ENCODE measurements at places on chromosomes 13 and 19.
A peak's percentile ranks its signal among the peaks of the same experiment; 100 is the strongest.

DNA sequence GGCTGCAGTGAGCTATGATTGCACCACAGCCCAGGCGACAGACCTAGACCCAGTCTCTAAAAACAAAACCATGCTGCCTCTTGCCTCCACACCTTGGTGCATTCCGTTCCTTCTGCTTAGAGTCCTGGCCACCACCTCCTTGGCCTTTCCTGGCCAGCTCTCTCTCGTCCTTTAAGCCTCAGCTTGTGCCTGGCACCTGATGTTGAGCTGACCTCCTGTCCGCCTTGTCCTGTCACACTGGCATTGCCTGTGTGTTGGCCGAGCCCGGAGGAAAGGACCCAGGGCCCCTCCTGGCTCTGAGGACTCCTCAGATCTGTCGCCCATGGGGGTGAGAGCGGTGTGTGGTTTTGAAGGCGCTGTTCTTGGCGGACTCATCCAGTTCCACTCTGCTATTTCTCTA lies 143.3 kb downstream of the STK24 start:
- no peak for DNase-seq

- no peak for DNase-seq
Observed at GRCh38 chr13:113589251-113589960, 4.9 kb downstream of the TFDP1 start.

GRCh38 chr19:19170053-19170872 lies at the start of gene MEF2B:
TSS of gene MEF2B (minus strand) at chr19:19170263. CDS start at chr19:19150735, 19,528 bp downstream.
- peak; percentile 88 for DNase-seq

DNA sequence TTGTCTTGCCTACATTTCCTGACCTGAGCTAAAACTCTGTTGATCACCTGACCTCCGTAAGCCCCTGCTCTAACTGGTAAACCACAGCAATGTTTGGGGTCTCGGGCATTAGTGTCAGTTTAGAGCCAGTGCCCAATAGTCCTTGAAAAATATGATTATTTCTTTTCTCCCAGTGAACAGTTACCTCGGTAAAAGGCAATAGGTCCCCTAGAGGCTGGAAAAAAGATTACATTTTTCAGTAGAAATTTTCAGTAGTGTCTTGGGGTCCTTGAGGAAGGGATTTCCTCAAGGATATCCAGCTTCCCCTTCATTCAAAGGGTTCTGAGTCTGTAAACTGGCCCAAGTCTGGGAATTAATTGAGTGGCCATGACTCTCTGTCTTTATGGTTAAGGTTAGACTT lies 177.5 kb downstream of the SLC7A1 start:
- no peak for DNase-seq

- peak; percentile 35 for DNase-seq
Observed at GRCh38 chr13:46687810-46688209, 109.2 kb downstream of the ESD start.

DNA sequence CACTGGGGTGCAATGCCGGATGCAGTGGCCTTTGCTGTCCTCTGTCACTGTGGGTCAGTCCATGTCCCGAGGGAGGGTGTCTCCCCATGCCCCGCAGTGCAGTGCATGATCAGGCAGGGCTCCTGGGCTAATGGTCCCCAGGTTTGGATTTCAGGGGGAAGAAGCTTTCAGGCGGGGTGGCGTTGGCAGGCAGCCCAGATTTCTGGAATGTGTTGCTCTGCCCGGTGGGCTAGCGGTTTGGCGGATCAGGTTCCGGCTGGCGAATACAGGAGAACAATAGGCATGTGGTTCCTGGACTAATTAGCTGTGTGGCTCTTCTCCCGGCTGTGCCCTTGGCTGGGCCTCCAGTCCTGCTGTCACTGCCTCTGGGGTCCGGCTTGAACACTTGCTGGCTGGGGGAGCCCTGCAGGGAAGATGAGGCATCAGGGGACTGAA lies 141.3 kb downstream of the FGF9 start:
- DNase-seq, result no peak
